ENCODE measurements at places on chromosomes 12 and 14. TPM values are rescaled to one million over a fixed set of nuclear protein-coding genes. Genes with fewer than 3 reads are reported as not detected.

GRCh38 chr12:109772622-109773321 lies 59.1 kb downstream of the FAM222A start:
- H3K27ac ChIP-seq: no peak overlapping the region
- no peak overlapping the region for H3K4me3 ChIP-seq
- DNase-seq: peak; percentile 3
- H3K27me3 ChIP-seq: no peaks in the 10 kb centered on the region
- H3K4me1 ChIP-seq: peaks cover 8% of the 10 kb centered on the region
- no peaks in the 10 kb centered on the region for H3K36me3 ChIP-seq

GRCh38 chr12:26359576-26359975 lies 164.2 kb downstream of the SSPN start:
- peaks cover 3% of the 10 kb centered on the region for H3K4me1 ChIP-seq
- H3K27me3 ChIP-seq: no peaks in the 10 kb centered on the region
- H3K36me3 ChIP-seq: peaks cover 12% of the 10 kb centered on the region
- DNase-seq: no peak
- H3K27ac ChIP-seq: no peak overlapping the region

GRCh38 chr12:125187148-125187745 lies 122.0 kb downstream of the AACS start:
- H3K27me3 ChIP-seq: peaks cover 68% of the 10 kb centered on the region
- H3K4me3 ChIP-seq: peak overlapping the region; percentile 38
- no peak for DNase-seq
- peaks cover 17% of the 10 kb centered on the region for H3K4me1 ChIP-seq
- no peak overlapping the region for H3K27ac ChIP-seq
- H3K36me3 ChIP-seq: no peaks in the 10 kb centered on the region

GRCh38 chr12:129854591-129854990 lies 49.2 kb downstream of the TMEM132D start:
- H3K27me3 ChIP-seq: no peaks in the 10 kb centered on the region
- no peak overlapping the region for H3K27ac ChIP-seq
- H3K4me3 ChIP-seq: no peak overlapping the region
- H3K36me3 ChIP-seq: no peaks in the 10 kb centered on the region
- no peaks in the 10 kb centered on the region for H3K4me1 ChIP-seq

DNA sequence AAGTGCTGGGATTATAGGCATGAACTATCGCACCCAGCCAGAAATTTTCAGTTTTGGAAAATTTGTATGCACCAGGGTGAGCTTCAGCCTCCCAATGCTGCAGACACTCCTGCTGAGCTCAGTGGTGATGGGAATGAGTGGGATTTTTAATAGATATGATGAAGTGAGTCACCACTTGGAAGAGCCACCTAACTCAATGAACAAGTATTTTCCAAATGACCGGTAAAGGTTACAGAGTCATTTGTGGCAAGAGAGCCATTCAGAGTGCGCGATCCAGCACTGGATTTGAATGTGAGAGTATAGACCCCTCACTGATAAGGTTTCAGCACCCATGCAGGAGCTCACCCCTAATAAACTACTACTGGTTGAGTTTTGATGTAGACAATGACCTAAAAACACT lies 100.7 kb downstream of the PPP2R5C start:
- no peak overlapping the region for H3K27ac ChIP-seq
- H3K4me3 ChIP-seq: no peak overlapping the region
- H3K27me3 ChIP-seq: no peaks in the 10 kb centered on the region
- H3K36me3 ChIP-seq: peaks cover 62% of the 10 kb centered on the region
- peaks cover 16% of the 10 kb centered on the region for H3K4me1 ChIP-seq

DNA sequence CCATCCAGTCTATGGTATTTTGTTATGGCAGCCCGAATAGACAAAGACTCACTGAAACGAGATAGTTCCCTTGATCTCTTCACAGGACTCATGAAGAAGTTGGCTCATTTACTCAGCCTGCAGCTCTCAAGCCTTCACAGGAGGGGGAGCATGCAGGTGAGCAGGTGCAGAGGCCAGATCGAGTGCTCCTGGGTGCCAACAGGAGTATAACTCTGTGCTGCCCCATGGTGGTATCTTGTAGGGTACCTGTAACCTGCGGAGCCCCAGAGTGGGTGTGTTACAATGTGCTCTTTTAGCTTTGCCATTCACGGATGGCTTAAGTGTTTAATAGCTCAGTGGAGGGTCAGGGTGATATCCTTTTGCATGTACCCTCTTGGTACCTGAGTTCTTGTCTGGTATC lies 159.5 kb downstream of the METTL25 start:
- H3K27ac ChIP-seq: no peak overlapping the region
- no peaks in the 10 kb centered on the region for H3K36me3 ChIP-seq
- H3K27me3 ChIP-seq: no peaks in the 10 kb centered on the region
- no peaks in the 10 kb centered on the region for H3K4me1 ChIP-seq
- DNase-seq: no peak

DNA sequence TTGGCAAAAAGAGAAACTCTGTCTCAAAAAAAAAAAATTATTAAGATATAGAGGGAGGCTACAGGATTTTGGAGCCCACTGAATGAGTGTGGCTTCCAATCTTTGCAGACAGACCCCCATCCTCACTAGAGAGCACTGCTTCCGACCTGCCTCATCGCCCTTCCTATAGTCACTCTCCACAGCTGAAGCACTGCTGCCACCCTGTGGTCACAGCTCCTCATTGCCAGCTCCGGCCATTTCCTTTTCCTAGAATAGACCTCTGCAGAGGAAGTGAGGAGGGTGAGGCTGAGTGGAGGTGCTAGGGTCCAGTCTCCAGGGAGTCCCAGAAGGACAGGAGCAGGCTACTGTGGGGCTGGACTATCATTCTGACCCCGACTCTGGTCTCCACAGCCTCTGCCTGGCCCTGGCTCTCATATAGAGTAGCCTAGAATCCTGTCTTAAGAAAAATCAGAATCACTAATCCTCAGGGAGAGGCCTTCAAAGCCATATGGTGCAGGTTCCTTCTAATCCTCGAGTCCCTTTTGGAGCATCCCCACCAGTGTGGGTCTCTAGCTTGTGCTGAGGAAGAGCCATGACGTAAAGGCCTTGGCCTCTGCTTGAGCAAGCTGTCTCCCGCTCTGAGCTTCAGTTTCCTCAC lies 1.4 kb upstream of the NPFF start:
- H3K36me3 ChIP-seq: peaks cover 49% of the 10 kb centered on the region
- H3K27me3 ChIP-seq: no peaks in the 10 kb centered on the region
- peaks cover 10% of the 10 kb centered on the region for H3K4me1 ChIP-seq
- H3K27ac ChIP-seq: peak overlapping the region; percentile 66
- DNase-seq: peak; percentile 77
- no peak overlapping the region for H3K4me3 ChIP-seq

DNA sequence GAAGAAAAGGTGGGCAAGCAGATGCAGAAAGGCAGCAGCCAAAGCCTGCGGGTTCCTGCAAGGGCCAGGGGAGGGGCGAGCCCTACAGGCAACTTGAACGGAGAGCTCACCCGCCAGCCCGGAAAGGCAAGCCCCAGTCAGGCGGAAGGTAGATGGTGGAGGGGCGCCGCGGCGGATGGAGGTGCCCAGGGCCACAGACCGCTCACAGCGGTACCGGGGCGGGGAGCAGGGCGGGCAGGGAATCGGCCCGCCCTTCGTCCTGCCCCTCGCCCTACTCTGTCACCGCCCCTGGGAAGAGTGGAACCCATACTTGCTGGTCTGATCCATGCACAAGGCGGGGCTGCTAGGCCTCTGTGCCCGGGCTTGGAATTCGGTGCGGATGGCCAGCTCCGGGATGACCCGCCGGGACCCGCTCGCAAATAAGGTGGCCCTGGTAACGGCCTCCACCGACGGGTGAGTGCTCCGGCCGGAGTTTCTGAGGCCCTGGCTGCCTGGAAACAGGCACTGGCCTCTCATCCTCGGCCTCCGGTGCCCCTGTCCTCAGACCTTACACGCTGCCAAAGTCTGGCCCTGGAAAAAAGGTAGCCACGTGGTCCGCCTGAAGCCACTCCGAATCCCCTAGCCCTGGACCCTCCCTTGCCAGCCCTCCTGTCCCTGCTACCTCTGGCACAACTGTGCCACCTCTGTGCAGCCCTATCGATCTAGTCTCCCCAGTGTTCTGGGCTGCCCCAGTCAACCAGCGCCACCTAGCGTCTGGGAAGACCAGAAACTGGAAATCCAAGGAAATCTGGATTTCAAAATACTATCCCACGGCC lies at the start of gene DHRS4:
TSS of gene DHRS4 (plus strand) at position 307 of the 815 bp plus-strand sequence. CDS start at position 326, 19 bp downstream.
- H3K27me3 ChIP-seq: no peaks in the 10 kb centered on the region
- peak; percentile 69 for DNase-seq
- peak within 1 kb of the TSS; percentile 88 for H3K27ac ChIP-seq
- H3K4me1 ChIP-seq: peaks cover 28% of the 10 kb centered on the region

GRCh38 chr14:43872752-43873655 lies 634.1 kb downstream of the FSCB start:
- DNase-seq: no peak
- no peaks in the 10 kb centered on the region for H3K4me1 ChIP-seq
- H3K27me3 ChIP-seq: no peaks in the 10 kb centered on the region
- no peak overlapping the region for H3K4me3 ChIP-seq

DNA sequence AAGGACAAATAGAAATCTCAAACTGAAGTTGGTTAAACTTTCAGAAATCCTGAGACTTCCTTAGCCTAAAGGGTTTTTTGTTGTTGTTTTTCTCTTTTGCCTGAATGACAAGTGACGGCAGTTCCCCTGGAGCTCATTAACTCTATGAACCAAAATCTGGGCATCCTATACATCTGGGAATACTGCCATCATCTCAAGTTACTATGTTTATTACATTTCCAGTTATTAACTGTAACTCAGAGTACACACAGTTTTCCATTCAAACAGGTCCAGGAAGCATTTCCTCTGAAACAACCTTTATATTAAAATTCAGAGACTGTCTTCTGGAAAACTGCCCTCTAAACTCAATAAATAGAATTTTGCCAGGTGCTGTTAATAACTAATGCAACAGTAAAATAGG lies 55.6 kb upstream of the CDKL1 start:
- no peak overlapping the region for H3K4me3 ChIP-seq
- H3K27me3 ChIP-seq: no peaks in the 10 kb centered on the region
- H3K36me3 ChIP-seq: peaks cover 69% of the 10 kb centered on the region

DNA sequence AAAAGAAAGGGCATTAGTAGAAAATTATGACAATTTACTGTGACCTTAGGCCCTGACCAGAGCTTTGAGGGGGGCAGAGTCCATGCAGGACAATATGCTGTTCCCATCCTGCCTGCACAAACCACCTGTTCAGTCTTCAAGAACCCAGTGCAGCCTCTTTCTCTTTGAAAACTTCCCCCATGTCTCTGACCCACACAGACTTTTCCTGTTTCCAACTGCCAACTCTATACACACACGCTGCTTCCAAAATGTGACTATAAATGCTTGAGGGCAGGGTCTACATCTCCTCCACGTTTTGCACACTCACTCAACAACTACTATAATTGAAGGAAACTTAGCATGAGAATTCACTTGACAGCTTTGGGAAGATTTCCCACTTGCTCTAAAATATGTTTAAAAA lies 36.6 kb upstream of the SYCP3 start:
- peaks cover 13% of the 10 kb centered on the region for H3K4me1 ChIP-seq
- H3K27ac ChIP-seq: no peak overlapping the region
- no peak for DNase-seq

DNA sequence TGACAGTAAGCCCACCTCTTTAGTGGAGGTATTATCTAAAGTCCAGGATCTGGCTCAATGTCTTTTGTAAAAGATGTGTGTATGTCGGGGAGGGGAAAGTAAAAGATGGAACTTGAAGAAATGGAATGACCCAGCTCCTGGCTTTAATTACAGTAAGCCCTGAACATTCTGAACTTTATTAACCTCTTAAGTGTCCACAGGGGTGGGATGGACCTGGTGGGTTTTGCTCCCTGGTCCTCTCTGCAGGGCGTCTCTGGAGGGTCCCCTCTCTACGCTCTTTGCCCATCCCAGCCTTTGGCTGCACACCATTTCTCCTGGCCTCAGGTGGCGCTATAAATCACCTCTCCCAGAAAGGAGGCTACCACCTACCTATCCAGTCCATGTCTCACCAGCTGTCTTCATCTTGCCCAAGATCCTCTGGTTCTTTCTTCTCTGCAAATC lies 3.7 kb upstream of the CISTR start:
- H3K36me3 ChIP-seq: no peaks in the 10 kb centered on the region
- no peak for DNase-seq
- H3K27ac ChIP-seq: no peak overlapping the region
- no peak overlapping the region for H3K4me3 ChIP-seq

GRCh38 chr12:1965916-1966315 lies 38.3 kb downstream of the DCP1B start:
- no peak overlapping the region for H3K4me3 ChIP-seq
- H3K27me3 ChIP-seq: no peaks in the 10 kb centered on the region

DNA sequence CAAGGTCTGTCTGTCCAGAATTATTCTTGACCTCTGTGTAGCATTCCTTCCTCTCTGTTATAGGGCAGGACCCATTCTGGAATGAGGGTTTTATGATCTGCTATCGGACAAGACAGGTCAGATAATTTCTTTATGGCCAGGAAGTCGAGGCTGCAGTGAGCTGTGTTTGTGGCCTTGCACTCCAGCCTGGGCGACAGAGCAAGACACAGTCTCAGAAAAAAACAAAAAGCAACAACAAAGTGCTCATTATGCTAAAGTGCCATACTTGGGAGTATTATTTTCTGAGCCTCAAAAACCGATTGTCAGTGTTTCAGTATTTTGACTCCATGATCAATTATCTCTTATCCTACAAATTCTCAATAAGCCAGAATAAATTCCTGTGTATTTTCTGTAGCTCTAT lies 4.1 kb downstream of the CIPC start:
- peaks cover 63% of the 10 kb centered on the region for H3K4me1 ChIP-seq
- H3K36me3 ChIP-seq: peaks cover 37% of the 10 kb centered on the region
- peak overlapping the region; percentile 2 for H3K4me3 ChIP-seq
- no peak for DNase-seq
- peak overlapping the region; percentile 63 for H3K27ac ChIP-seq

- H3K4me1 ChIP-seq: peaks cover 64% of the 10 kb centered on the region
- no peaks in the 10 kb centered on the region for H3K27me3 ChIP-seq
- H3K4me3 ChIP-seq: peak overlapping the region; percentile 21
- no peak for DNase-seq
Observed at GRCh38 chr14:50524731-50525515, 7.4 kb downstream of the MAP4K5 start.

- H3K27me3 ChIP-seq: no peaks in the 10 kb centered on the region
- peak overlapping the region; percentile 88 for H3K4me3 ChIP-seq
- DNase-seq: no peak
- no peaks in the 10 kb centered on the region for H3K36me3 ChIP-seq
- H3K4me1 ChIP-seq: peaks cover 25% of the 10 kb centered on the region
Observed at GRCh38 chr14:67620217-67620785, 581 bp downstream of the ARG2 start.

Gene CLEC1B
- total RNA-seq: not detected

Gene BTBD6
- 21.0 TPM for total RNA-seq

Gene HRK
- 4.7 TPM for total RNA-seq

Gene RTL1
- total RNA-seq: not detected

Gene STXBP6
- total RNA-seq: not detected

Gene DBX2
- total RNA-seq: not detected

Gene POTEG
- total RNA-seq: not detected

Gene NCOR2
- total RNA-seq: 136 TPM

All from activated B cell treated with CpG ODN at 0.5 μM for 24 hours (primary cell).